Naive thymus-derived CD4-positive, alpha-beta T cell (primary cell): ENCODE measurements at places on chromosomes 2 and 18. TPM values are rescaled to one million over a fixed set of nuclear protein-coding genes. Genes with fewer than 3 reads are reported as not detected.
A peak's percentile ranks its signal among the peaks of the same experiment; 100 is the strongest.

The GPR45 gene
- not detected for polyA plus RNA-seq

GRCh38 chr2:235170016-235170415 lies 218.2 kb downstream of the SH3BP4 start:
- no peak for DNase-seq

The SIX2 gene
- polyA plus RNA-seq, result not detected

DNA sequence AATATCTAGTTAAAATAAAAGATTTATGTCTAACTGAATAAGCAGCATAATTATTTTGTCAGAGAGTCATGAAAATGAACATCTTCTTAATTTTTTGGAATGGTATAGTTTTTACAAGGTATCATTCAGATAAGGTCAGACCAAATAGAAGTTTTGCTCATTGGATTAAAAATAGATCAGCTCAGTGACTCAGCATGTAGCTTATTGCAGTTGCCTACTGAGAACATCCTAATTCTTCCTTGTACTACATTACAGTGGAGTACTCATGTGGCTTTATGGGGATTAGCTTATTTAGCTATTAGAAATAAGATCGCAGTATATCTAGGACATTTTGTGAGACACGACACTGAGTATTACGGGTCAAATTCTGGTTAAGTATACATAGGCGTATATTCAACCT lies 38.2 kb upstream of the PPM1B start:
- no peak for DNase-seq

GRCh38 chr2:232444409-232445148 lies 11.4 kb upstream of the ALPI start:
- peak; percentile 45 for DNase-seq

GRCh38 chr2:44843086-44843485 lies 98.4 kb upstream of the SIX3 start:
- no peak for DNase-seq

DNA sequence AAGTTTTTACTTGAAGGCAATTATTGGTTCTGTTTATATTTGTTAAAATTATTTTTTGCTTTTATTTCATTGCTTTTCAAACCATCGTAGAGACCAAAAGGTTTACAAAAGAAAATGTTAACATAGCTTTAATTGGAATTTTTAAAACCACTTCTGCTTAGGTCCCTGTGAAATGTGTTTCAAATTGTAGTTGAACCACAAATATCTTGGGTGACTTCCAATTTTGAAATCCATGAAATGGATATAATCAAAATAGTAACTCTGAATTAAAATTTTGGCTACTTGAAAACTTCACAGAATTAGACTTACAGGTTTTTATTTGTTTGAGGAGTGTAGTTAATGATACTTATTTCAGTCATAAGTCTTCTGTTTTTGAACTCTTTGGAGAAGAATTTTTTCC lies 3.1 kb upstream of the SPAG16 start:
- no peak for DNase-seq

GRCh38 chr2:124317628-124318027 lies 292.5 kb downstream of the CNTNAP5 start:
- no peak for DNase-seq

DNA sequence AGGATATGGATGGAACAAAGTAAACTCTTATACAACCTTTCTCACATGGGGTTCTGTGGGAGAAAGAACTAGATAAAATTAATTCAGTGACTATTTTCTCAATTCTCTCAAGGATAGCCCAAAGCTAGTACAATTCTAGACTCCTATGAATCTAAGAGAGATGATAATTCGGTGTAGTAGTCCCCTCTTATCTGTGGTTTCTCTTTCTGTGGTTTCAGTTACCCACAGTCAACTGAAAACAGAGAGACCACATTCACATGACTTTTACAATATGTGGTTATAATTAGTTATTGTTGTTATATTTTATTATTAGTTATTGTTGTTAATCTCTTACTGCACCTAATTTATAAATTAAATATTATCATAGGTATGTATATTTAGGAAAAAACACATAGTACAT lies 53.5 kb upstream of the C2orf15 start:
- DNase-seq, result no peak

DNA sequence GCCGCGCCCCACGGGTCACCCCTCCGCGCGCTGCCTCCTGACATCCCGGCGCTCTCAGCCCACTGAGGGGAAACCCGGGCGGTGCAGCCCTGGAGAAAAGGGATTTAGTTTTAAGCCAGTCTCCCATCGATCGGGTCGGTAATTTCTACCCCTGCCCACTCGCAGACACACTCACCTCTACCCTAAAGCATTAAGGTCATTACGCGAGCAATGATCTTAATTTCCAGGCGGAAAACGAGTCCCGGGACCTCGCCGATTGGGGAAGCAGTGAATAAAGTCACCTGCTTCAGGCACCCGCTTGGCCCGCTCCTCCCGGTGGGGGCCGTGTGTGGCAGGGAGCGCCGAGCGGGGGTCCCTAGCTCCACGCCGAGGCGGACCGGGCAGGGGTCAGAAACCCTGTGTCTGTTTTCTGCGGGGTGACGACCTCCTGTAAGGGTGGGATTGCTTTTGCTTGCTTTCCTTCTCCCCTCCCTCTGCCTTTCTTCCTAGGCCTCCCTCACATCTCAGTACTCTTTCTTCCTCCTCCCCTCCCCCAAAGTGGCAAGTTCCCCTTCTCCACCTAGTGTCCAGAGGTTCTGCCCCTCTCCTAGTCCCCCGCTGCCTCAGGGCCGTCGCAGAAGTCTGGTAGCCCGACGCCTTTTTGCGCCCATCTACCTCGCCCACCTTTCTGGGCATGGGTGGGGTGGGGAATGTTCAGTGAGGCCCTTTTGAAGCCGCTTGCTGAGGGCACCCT lies 142.6 kb downstream of the MEIS1 start:
- DNase-seq, result no peak

DNA sequence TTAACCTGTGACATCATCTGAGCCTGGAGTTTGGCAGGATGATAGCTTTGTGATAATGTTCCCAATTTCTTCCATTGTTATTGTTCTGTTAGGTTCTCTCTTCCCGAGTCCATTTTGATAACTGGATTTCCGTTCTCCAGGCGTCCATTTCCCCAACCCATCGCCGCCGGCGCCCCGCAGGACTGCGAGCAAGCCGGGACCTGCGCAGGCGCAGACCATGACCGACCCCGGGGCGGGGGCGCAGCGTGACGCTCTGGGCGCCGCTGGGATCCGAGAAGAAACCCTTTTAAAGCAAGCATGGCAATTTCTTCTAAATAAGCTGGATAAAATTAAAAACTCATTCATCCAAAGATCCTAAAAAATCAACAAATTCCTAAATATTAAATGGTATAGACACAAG lies at the start of gene SLC25A52:
SLC25A52 (minus strand) TSS at position 186 of the 400 bp plus-strand sequence. CDS start 219 bp downstream, outside the sequence.
- no peak for DNase-seq

DNA sequence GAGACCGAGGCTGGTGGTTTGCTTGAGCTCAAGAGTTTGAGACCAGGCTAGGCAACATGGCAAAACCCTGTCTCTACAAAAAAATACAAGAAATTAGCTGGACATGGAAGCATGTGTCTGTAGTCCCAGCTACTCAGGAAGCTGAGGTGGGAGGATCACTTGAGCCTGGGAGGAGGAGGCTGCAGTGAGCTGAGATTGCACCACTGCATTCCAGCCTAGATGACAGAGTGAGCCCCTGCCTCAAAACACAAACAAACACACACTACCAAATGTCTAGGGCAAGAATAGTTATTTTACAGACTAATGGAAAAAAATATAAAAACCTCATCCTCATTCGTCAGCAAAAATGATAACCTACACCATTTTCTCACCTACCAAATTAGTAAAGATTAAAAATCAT lies 15.3 kb downstream of the BUB1 start:
- no peak for DNase-seq

The FEV gene
- not detected for polyA plus RNA-seq

The OSBPL1A gene
- polyA plus RNA-seq, result 2.9 TPM

DNA sequence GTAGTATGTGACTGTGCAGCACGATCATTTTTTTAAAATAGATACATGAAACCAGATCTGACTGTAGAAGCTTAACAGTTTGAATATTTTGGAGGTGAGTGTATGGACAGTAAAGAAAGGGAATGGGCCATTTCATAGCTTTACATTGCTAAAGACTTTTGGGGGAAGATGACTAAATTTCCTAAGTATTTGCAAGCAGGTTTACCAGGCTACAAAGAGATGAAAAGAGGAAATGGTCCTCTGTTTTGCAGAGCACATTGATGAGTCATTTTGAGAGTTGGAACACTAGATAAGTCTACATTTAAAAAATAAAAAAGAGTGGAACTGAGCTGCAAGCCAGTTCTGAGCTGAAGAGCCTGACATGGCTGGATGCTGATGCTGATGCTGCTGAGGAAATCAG lies 115.7 kb upstream of the LRATD1 start:
- no peak for DNase-seq

The PLB1 gene
- 0.79 TPM for polyA plus RNA-seq

The CXCR1 gene
- polyA plus RNA-seq, result 0.20 TPM

DNA sequence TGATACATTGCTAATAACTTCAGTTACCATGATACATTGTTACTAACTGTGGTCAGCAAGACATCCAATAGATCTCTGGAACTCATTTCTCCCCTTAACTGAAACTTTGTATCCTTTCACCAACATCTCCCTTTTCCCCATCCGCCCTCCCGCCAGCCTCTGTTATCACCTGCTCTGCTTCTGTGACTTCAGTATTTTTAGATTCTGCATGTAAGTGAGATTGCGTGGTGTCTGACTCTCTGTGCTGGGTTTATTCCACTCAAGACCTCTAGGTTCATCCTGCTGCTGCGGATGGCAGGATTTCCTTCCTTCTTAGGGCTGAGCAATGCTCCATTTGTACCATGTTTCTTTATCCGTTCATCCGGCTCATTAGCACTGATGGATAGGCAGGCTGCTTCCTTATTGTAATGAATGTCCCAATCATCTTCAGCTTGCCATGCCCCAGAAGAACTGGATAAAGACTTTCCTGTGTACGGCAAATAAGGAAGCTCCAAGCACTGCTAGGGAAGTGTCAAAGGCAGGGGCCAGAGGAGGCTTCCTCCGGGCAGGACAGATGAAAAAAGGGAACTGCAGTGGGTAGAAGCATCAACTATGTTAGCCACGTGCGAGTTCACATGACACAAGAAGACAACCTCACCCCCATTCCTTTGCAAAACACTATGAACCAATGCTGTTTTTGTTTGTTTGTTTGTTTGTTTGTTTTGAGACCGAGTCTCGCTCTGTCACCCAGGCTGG lies 113.4 kb downstream of the EIPR1 start:
- no peak for DNase-seq

GRCh38 chr2:181789827-181790448 lies 101.6 kb upstream of the ITPRID2 start:
- no peak for DNase-seq

GRCh38 chr2:55140316-55141219 lies 90.3 kb upstream of the RTN4 start:
- no peak for DNase-seq

The SERPINB12 gene
- polyA plus RNA-seq, result not detected

The SIX3 gene
- polyA plus RNA-seq, result not detected

DNA sequence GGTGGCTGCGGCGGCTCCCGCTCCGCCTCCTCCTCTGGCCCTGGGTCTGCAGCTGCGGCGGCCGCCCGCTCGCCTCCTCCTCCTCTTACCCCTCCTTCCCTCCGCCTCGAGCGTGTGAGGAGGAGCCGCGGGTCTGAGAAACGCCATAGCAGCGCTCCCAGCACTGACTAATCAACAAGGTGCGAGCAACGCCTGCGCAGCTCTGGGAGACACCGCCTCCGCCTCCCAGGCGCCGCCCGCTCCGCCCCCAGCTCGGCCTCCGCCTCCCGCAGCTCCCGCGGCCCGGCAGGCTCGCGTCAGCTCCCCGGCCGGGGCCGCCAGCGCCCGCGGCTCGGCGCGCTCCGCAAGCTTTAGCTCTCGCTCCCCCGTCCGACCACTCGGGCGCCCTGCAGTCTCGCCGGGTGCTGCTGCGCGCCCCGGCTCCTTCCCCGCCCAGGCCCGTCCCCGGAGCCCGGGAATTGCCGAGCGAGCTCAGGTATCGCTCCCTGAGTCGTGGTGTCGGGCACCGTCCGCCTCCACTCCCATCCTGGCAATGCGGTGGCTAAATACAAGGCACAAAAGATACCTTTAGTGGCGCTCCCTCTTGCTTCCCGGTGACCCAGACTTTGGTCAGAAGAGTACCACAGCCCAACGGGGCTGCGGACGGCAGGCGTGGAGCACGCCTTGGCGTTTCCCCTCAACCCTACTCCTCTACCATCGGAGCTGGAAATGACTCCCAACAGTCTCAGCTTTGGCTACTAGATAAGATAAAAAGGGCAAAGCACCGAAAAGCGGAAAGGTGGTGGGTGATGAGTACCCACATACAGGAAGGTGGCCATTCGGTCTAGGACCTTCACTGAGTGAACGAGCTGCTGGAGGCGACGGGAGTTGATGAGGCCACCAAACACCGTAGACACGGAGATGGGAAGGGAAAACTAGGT lies at the start of gene GAREM1:
GAREM1 (minus strand) TSS at position 169 of the 920 bp plus-strand sequence. CDS start 454 bp downstream, outside the sequence.
- peak; percentile 82 for DNase-seq

The TMSB10 gene
- polyA plus RNA-seq, result 6,721 TPM

DNA sequence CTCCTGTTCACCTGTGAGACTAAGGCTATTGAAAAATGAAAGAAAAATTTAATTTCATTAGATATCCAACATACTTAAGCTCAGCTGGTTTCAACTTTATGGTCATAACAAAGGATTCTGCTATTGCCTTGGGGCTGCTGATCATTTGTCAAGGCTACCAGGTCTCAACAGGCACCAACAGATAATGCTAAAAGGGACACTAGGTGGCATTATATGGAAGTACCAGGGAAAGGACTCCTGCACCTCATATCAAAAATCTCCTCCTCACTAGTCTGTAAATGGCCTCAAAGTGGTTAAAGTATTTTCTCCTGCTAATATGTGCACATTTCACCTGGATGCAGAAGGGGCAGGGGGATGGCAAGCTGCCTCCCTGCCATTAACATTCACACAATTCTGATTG lies 167.9 kb upstream of the REG3A start:
- no peak for DNase-seq

DNA sequence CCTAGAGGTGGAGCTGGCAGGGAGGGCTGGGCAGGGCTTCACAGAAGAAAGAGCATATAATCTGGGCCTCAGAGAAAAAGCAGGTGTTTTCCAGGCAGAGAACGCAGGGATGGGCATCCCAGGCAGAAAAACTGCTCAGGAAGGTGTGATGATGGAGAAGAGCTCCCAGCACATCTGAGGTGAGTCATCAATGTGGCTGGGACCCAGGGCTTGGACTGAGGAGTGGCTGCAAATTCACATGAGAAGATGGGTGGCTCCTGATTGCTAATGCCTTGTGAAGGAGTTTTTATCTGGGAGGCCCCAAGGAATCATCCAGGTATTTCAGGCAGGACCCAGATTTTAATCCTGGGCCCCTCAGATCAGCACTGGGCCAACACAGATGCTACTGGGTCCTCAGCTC lies 10.2 kb downstream of the IL1F10 start:
- no peak for DNase-seq

GRCh38 chr2:21054011-21054410 lies 10.1 kb upstream of the APOB start:
- DNase-seq, result no peak

GRCh38 chr2:9401059-9401547 lies 22.2 kb downstream of the ITGB1BP1 start:
- no peak for DNase-seq
